ENCODE measurements at places on chromosomes 4 and X.

- peak; percentile 42 for DNase-seq
Measured at GRCh38 chr4:143921181-143921580, 15.8 kb upstream of the GYPE start.

GRCh38 chrX:110153896-110154295 is 151.0 kb downstream of the TMEM164 start:
- DNase-seq, result no peak

GRCh38 chrX:74272230-74272629 is 31.8 kb upstream of the ZCCHC13 start:
- DNase-seq, result no peak

- no peak for DNase-seq
Measured at GRCh38 chr4:152892974-152893373, 43.1 kb upstream of the FHDC1 start.

DNA sequence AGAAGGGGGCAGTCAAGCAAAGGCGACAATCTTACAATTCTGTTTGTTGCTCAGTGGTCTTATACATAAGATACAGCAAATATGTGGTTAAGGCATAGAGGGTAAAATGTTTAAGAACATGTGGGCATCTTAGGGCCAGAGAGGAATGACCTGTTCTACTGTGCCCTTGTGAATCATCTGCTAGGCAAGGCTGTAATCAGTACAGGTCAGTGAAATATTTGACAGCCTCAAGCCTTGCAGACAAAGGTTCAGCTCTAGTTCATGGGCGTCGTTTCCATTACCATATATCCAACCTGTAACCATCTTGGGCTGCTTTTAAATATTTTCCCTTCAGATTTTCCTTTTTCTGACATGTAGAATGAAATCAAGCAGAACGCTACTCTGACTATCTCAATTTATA is 37.3 kb downstream of the AGA start:
- no peak for DNase-seq

DNA sequence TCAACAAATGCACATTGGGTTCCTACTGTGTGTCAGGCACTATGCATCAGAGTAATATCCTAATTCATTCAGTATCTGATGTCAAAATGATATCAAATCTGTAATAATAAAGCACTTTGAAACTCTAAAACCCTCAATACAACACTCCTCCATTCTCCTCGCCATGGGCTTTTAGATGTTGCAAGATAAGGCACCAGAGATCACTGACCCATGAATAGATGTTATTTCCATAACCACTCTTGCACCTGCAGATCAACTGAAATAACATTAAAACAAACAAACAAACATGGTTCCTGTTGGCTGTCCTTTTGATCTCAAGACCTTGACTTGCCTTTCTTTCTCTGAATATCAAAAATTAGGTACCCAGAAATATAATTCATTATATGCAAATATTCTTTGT is 100.2 kb downstream of the MAB21L2 start:
- DNase-seq, result no peak

DNA sequence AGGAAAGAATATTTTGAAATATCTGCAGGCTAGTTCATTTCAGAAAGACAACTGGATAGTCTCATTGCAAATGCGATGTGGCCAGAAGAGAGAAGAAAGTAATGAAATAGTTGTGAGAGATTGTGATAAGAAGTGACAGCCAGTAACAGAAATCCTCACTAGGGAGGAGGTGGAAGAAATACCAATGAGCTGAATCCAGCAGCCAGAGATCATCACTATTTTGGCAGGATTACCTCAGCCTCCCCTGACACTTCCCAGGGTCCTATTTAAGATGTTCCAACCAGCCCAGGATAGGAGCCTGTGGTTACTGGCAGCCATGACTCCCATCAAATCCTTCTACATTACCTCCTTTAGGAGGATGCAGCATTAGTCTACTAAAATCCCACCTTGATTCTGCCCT is 76.7 kb upstream of the ARHGAP24 start:
- no peak for DNase-seq

GRCh38 chr4:184890499-184890898 is 64.7 kb upstream of the ACSL1 start:
- DNase-seq, result no peak

Data from inflammatory macrophage treated with lipopolysaccharide for 1 hour (primary cell).